ENCODE measurements at places on chromosomes 2 and 18.

DNA sequence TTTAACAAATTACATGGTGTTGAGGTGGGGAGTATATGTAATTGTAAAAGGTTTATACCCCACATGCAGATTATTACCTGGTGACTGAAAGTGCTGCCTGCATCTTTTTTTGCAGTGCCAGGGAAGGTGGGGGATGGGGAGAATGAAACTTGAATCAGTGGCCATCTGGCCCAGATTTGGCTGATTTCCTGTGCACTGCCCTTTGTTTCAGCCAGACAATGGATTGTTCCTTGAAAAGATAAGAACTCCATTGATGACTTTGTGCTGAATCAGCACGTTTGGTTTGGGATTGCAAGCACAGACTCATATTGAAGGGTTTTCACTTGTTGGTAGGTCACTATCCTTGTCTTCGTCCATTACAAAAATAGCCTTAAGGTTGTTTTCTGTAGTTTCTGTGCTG lies 20.9 kb downstream of the GREB1L start:
- DNase-seq, result no peak

GRCh38 chr18:50039746-50040145 lies 155.2 kb downstream of the MYO5B start:
- no peak for DNase-seq

GRCh38 chr2:201794294-201794693 lies 12.0 kb upstream of the CDK15 start:
- DNase-seq, result peak; percentile 40

- DNase-seq, result no peak
Observed at GRCh38 chr18:49723648-49724180, 89.6 kb downstream of the ACAA2 start.
